ENCODE measurements at places on chromosomes 13 and 19.

DNA sequence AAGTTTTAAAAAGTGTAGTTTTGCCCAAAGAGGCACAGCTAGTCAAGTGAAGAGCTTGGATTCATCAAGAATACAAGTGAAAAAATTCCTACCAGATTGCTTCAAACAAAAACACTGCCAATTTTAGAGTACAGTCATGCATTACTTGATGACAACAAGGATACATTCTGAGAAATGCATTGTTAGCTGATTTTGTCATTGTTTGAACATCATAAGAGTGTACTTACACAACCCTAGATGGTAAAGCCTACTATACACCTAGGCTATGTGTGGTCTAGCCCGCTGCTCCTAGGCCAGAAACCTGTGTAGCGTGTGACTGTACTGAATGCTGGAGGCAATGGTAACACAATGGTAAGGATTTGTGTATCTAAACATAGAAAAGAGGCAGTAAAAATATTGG lies 41.1 kb downstream of the TMTC4 start:
- DNase-seq = no peak

GRCh38 chr19:48810151-48810550 lies 678 bp downstream of the BCAT2 start:
- no peak for DNase-seq

- DNase-seq = no peak
These were observed 2.8 kb downstream of the SWSAP1 start for GRCh38 chr19:11377237-11377636.

GRCh38 chr13:73142071-73142470 lies 83.3 kb downstream of the KLF5 start:
- DNase-seq = no peak

DNA sequence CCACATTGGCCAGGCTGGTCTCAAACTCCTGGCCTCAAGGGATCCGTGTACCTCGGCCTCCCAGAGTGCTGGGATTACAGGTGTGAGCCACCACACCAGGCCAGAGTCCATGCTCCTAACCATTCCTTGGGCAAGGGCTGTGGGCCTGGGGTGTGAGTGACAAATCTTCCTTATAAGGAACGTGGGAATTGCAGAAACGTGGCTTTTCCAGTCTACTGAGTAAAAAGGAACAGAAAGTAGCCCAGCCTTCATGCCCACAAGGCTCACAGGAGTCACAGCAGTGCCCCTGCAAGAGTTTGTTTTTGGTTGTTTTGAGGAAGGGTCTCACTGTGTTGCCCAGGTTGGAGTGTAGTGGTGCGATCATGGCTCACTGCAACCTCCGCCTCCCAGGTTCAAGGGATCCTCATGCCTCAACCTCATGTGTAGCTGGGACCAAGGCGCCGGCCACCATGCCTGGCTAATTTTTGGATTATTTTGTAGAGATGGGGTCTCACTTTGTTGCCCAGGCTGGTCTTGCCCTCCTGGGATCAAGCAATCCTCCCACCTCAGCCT lies 5.1 kb downstream of the MYPOP start:
- no peak for DNase-seq

- DNase-seq = no peak
These were observed 132.2 kb downstream of the FREM2 start for GRCh38 chr13:38819053-38819452.

GRCh38 chr13:112516218-112516617 lies 71.7 kb downstream of the TUBGCP3 start:
- no peak for DNase-seq

GRCh38 chr19:46718934-46719622 lies 2.2 kb upstream of the PRKD2 start:
- DNase-seq = no peak

GRCh38 chr13:70784207-70784989 lies 676.1 kb upstream of the KLHL1 start:
- no peak for DNase-seq

- DNase-seq = no peak
These were observed 16.8 kb downstream of the ZNF83 start for GRCh38 chr19:52621376-52621775.

GRCh38 chr19:45069056-45069455 lies 7.2 kb downstream of the ZNF296 start:
- no peak for DNase-seq

- DNase-seq = no peak
These were observed 10.8 kb upstream of the GRAMD1A start for GRCh38 chr19:34989298-34989697.

DNA sequence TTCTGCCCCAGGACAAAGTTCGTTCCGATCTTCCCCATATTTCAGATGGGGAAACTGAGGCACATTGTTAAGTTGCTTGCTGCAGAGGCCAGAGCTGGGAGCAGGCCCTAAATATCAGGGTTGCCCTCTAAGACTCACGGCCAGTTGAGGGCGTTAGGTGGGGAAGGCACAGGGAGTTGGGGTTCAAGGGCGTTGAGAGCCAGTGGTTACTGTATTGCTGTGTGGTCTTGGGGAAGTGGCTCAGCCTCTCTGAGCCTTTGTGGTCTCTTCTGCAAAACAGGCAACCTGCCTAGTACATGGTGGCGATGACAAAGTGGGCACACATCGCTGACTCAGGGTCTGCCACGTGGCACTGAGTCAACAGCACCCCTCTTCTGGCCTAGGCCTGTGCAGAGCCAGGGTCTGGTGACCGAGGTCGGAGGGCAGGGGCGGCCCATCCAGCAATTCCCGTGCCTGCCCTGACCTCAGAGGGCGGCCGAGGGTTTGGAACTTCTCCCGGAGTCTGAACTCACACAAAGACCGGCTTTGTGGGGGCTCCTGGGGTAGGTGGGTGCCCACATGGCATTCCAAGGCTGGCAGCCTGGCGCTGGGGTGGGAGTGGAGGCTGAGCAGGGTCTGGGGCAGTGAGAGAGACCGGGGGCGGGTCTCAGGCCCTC lies 10.2 kb downstream of the TNFAIP8L1 start:
- DNase-seq = no peak

- DNase-seq = no peak
These were observed 2.7 kb downstream of the SPACA6 start for GRCh38 chr19:51695702-51696315.

DNA sequence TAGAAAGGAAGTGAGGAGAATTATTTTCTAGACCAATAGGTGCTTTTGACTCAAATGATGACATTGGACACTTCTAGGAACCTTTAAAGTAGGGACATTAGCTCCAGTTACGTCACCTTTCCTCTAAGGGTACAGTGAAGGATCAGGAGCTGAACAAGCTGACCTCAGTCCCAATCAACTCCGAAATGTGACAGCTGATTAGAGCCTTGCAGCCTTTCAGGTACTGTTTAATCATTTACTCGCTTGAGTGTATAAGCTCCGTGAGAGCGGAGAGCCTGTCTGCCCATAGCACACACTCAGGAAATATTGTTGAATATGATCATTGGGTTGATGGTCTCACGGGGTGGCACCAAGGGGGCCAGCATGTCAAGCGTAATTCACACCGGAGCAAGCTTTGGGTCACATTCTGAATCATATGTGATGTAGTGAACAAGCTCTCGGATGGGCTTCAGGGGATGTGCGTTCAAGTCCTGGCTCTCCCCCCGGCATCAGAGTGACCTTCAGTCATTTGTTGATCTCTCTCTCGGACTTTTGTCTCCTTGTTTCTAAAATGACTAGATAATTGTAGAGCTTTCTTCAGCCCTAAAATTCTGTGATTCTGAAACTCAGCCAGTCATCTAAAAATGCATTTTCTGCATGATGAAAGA lies 141.9 kb downstream of the ZIC5 start:
- DNase-seq = no peak

- no peak for DNase-seq
These were observed 270.3 kb upstream of the TMTC4 start for GRCh38 chr13:100944791-100945345.

DNA sequence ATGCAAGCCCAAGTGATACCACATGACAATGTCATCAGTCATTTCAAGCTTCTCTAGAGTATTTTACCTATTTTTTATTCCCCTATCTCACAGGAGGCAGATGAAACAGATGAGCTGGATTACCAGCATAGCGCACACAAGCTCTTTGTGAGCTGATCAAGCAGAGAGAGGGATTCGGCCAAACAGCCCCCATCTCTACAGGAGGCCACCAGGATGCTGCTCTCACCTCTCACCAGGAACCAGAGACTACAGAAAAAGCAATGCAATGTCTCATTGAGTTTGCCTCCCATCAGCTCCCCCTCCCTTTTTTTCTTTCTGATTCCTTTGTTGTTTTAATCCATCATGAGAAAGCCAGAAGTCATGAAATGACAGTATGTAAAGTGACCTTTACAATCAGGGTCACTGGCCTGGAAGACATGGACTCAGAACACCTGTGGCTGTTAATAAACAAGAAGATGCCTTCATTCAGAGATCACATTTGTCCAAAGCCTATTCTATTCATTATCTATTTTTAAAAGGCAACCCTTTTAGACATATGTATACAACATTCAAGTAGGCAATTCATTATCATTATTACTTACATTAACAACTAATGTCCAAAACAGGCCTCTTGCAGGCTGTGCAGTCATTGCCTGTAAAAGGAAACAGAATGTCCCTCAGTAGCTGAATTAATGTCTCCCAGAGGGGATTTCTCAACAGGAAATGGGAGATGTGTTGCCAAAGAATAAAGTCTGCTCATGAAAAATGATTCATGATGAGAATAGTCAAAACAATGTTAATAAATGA lies 656.6 kb downstream of the TBC1D4 start:
- DNase-seq = no peak

- no peak for DNase-seq
These were observed 73.8 kb downstream of the SPATA13 start for GRCh38 chr13:24234200-24234915.

DNA sequence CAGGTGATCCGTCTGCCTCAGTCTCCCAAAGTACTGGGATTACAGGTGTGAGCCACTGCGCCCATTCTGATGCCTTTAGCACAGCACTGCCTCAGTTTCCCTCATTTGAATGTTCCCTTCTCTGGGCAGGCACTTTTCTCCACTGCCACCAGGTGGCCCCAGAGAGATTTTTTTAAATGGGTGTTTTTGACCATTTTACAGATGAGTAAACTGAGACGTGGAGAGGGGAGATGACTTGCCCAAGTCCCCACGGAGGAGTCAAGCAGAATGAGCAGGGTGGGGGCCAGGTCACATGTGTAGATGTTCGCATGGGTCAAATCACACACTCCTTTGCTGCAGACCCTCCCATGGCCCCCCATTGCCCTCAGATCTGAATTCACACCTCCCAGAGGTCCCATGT lies 3.2 kb upstream of the PDE4C start:
- no peak for DNase-seq

DNA sequence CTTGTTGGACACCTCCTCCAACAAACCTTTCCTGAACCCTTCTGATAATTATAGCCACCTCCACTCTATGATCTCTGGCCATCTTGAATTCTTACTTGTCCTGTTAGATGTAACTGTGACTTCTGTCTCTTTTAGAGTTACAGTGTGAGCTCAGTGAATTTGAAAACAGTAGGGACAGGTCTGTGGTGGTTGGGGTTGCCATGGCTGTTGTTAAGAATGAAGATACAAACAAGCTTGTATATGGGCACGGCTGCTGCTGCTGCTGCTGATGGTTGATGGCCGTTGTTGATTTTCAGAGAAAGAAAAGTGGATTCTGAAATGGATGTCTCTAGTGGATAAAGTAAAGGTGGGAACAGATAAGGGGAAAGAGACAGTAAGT lies 101.5 kb downstream of the STARD13 start:
- no peak for DNase-seq

DNA sequence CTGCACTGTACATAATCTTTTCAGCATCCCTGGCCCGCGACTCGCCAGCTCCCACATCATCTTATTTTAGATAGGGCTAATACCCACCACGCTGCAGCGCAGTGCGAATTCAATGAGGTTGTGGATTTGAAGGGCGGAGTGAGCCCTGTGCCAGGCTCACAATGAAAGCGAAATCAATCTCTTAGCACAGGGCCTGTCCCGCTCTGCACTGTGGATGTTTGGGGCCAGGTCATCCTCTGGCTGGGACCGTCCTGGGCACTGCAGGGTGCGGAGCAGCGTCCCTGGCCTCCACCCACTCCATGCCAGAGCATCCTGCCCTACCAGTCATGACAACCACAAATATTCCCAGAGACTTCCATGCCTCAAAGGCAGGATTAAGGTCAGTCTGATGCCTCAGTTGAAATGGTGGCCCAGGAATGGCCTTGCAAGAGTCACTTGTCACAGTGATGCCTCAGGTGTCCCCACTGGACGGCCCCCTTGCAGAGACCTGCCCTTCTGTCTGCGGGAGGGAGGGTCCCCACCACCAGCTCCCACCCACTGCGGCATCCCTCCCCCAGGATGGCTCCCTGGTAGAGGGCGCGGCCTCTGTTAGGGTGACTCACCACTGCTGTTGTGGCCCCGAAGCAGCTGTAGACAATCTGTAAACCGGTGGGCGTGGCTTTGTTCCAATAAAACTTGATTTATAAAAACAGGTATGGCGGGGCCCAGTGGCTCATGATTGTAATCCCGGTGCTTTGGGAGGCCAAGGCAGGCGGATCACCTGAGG lies 5.6 kb downstream of the UHRF1 start:
- DNase-seq = peak; percentile 63

DNA sequence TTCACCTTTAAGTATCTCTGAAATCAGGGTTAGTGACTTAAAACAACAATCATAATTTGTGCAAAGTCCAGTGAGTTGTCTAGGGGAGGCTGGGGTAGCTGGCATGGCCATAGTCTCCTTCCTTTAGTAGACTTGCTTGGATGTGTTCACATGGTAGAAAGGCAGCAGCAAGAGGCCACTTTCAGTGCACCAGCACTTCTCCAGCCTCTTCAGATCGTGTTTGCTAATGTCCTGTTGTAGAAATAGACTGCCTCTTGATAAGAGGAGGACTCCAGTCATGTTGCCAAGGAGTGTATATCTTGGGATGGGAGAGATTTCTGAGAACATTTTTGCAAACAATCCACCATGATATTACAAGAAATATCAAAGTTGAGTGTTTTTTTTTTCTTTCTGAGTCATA lies 22.9 kb downstream of the WDFY2 start:
- no peak for DNase-seq

DNA sequence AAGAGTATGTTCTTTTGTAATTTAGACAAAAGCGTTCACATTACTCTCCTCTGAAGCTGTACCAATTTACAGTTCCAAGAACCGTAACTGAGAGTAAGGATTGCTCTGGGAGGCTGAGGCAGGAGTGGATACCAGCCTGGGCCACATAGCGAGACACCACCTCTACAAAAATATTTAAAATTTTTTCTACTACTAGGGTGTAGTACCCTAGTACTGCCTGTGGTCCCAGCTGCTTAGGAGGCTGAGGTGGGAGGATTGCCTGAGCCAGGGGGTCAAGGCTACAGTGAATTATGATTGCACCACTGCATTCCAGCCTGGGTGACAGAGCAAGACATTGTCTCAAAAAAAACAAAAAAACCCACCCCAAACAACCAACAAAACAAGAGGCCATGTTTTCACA lies 12.1 kb upstream of the CYP2A6 start:
- DNase-seq = no peak

DNA sequence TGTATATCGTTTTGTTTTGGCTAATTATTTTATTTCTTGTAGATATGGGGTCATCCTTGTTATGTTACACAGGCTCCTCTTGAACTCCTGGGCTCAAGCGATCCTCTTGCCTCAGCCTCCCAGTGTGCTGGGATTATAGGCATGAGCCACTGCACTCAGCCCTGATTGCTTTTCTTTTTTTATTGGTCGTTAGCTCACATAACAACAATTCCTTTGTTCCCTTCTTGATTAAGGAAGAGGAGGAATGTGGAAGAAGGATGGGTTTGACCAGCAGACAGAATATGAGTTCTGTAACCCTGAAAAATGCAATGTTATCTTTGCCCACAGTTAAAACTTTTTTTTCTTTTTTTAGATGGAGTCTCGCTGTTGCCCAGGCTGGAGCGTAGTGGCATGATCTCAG lies 11.4 kb downstream of the BRME1 start:
- no peak for DNase-seq
